IMR-90 (cell line): ENCODE measurements at places on chromosomes 7 and 10. TPM values are rescaled to one million over a fixed set of nuclear protein-coding genes. Genes with fewer than 3 reads are reported as not detected.

- DNase-seq = no peak
These were observed 47.2 kb downstream of the OSBPL3 start for GRCh38 chr7:24932815-24933214.

- no peak for DNase-seq
These were observed 41.0 kb upstream of the OIT3 start for GRCh38 chr10:72852508-72852907.

- DNase-seq = no peak
These were observed 4.1 kb downstream of the PPIF start for GRCh38 chr10:79351332-79351731.

DNA sequence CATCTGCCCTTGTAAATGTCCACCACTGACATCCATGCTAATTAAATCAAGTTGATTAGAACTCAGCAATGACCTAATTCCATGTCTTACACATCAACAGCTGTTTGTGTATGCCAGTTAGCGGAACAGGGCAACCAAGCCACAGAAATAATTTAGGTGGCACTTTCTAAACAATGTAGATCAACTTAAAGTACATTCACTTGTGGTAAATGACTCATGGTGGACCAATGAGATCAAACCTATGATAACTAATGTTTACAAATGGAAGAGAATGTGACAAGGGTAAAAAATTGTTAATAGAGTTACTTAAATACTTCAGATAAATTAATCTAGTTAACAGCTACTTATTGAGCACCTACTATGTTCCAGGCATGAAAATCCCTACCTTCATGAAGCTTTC is 63.1 kb upstream of the ICA1 start:
- DNase-seq = no peak

DNA sequence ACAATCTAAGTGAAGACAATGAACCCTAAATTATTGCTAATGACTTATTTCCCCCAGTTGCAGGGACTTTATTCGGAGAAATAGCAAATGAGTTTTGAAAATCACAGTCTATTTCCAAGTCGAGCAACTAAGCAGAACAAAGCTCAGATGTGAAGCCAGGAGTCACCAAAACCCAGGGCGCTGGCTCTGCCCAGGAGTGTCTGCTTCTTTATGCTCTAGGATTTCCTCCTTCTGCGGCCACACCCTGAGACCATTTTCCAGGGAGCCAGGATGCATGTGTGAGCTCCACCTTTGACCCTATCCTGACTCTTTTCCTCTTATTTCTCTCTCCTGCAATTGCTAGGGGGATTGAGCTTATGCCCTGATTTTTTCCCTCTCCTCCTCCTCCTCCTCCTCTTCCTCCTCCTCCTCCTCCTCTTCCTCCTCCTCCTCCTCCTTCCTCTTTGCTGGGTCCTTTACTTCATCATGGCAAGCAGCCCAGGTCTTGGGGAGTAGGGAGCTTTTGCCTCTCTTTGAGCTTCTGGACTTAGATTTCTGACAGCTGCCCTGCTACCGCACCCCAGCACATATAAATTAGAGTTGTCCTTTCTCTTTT is 234.4 kb downstream of the ARL4A start:
- DNase-seq = no peak

AOC1 gene
- total RNA-seq = not detected in 2 replicates

DNA sequence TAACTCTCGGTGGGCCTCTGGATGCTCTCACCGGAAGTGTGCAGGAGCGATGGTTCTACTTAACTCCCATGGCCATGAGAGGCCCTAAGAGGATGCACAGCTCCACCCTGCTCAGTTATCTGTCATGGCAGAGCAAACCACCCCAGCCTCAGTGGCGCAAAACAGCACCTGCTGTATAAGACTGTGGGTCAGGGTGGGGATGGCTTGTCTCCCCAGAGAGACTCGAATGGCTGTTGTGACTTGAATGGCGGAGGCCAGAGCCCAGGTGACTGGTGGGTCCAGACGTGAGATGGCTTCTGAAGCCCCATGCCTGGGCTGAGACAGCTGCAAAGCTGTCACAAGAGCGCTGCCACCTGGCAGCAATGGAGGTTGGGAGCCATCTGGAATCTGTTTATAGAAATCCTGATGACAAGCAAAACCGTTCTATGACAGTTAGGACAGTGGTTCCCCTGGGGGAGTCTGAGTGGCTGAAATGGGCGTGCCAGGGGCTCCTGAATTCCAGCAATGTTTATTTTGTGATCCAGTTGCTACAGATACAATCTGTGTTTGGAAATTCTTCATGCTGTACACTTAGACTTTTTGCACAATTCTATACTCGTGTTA is 490.5 kb downstream of the TCERG1L start:
- DNase-seq = no peak
